ENCODE measurements at places on chromosomes 1 and 21.

GRCh38 chr1:51989582-51990477 is 670 bp downstream of the RAB3B start:
- no peak for DNase-seq

GRCh38 chr21:28632755-28633408 is 359.8 kb downstream of the LTN1 start:
- DNase-seq = peak; percentile 69

DNA sequence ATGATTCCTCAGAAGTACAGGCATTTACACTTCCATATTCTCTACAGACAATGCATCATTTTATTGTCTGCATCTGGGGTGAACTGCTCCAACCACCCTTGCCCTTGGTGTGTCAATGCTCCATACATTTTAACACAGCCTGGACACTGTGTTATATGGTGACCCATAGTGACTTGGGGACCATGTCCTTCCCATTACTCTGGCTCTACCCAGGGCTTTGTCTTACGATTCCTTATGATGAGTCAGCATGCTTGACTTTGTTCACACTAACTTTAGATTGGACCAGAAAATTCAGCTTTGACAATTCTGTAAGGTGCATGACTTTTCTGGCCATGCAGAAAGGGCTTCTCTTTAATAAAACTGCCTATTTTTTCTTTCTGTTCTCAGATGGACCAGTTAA is 6.8 kb upstream of the OVAAL start:
- DNase-seq = no peak

DNA sequence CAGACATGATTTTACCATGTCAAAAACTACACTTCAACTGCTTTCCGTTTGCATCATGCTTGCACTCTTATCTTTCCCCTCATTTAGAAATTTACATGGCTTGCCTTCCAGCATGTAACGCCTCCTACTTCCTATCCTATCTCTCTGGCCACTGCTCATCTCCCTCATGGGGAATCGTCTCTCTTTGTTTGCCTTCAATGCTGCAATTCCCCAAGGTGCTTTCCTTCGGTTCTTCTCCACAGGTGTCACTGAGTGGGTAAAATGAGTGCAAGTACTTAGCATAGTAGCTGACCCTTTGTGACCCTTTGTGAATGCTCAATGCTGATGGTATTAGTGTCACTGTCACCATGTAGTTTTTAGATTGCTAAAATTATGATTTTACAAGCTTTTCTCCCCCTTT is 63.1 kb downstream of the APP start:
- DNase-seq = no peak

GRCh38 chr1:119068427-119068826 is 72.0 kb downstream of the WARS2 start:
- DNase-seq = peak; percentile 4

- DNase-seq = no peak
Observed at GRCh38 chr1:220250681-220251080, 21.6 kb downstream of the RAB3GAP2 start.

GRCh38 chr1:102120910-102121309 is 124.2 kb upstream of the OLFM3 start:
- no peak for DNase-seq

DNA sequence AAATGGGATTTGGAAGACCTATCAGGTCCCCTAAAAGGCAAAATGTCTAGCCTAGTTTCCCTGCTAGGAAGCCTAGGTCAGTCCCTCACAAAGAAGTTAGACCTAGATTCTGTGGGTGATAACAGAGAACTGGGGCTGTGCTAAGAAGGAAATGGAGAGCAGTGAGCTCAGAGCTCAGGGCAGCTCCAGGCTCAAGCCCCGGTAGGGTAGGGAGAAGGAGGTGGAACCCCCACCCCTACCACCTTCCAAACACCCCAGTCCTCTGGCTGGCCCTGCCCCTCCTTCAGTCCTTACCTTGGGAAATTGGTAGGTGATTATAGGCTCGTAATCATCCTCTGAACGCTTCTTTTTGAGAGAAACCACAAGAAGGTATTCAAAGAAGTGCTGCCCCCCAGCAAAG is 1.1 kb downstream of the DENND2D start:
- no peak for DNase-seq

GRCh38 chr1:178518894-178519293 is 6.0 kb downstream of the TEX35 start:
- DNase-seq = no peak

DNA sequence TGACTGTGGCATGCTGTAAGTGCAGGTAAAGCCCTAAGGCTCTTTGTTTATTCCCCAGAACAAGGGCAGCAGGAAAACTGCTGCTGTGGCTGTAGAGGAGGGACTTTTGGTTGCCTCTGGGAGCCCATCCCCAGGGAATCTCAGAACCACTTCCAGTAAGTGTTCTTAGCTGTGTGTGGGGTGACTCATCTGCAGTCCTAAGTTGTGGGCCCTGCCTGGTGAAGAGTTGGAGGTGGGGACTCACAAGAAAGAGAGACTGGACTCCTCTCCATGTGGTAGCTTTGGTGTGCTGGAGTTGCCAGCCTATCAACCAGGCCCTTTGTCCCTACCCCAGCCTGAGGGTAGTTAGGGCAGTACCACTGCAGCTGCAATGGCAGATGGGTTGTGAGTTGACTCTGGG is 24.0 kb upstream of the DENND1B start:
- peak; percentile 54 for DNase-seq

DNA sequence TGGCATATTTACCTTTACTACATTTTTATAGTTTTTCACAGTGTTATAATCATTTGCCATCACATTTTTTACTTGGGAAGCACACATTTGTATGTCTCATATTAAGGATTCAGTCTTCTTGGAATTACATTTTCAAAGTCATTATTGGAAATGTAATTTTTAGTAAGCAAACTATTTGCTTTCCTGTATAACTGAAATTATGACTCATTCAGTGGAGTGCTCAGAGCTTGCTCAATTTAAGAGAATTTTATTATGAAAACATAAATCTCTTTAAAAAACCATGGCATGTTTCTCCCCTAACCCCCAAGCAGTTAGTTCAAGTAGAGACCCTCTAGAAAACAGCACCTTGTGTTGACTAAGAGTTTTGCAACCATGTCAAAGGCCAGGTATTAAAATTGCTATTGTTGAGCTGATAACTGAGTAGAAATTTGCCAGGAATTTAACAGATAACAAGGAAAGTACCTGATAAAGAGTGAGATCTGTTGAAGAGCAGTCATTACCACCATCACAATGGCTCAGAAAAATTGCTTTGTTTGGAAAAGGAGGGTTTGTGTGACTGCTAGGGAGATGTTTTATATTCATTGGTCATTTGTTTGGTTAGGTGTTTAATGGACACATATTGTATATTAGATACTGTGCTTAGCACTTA is 105.9 kb downstream of the KCNK2 start:
- no peak for DNase-seq

DNA sequence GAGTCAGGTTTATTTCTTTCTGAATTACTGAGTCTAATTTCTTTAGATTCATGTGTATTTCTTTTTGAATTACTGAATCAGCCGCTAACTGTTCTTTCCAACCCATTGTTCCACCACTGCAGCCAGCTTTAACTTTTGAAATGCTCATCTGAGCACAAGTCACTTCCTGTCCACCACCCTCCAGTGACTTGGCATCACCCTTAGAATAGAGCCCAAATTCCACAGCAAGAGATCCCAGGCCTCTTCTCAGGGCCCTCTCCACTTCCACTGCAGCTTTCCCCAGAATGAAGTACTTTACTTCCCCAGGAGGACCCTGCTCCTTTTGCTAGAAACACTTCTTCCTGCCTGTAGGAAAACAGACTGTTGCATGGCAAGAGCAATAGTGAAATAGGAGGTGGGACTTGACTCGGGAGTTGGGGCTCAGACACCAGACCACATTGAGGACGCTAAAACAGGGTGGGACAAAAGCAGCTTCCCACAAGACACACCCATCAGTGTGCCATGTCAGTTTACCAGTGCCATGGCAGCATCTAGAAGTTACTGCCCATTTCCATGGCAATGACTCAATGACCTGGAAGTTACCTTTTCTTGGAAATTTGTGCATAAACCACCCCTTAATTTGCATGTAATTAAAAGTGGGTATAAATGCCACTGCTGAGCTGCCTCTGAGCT is 56.5 kb upstream of the ADAR start:
- DNase-seq = no peak

GRCh38 chr1:100896481-100896982 is 642 bp downstream of the SLC30A7 start:
- DNase-seq = peak; percentile 63

DNA sequence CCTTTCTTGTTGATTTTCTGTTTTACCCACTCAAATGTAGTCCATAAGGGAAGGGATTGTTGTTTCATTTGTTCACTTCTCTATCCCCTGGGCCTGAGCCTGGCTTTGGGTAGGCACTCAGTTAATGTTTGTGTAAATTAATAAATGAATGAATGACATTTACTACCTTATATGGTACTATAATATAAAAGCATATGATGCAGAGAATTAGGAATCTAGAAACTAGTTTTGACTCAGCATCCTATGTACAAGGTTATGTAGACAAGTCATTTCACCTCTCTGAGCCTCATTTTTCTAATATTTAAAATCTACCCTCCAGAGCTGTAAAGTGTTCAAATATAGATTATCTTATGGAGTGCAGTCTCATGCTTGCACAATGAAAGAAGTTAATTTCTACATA is 68.9 kb upstream of the S1PR1 start:
- DNase-seq = no peak

GRCh38 chr1:87869567-87869966 is 540.9 kb downstream of the LMO4 start:
- DNase-seq = peak; percentile 38

GRCh38 chr1:82377201-82377884 is 576.6 kb downstream of the ADGRL2 start:
- DNase-seq = no peak

DNA sequence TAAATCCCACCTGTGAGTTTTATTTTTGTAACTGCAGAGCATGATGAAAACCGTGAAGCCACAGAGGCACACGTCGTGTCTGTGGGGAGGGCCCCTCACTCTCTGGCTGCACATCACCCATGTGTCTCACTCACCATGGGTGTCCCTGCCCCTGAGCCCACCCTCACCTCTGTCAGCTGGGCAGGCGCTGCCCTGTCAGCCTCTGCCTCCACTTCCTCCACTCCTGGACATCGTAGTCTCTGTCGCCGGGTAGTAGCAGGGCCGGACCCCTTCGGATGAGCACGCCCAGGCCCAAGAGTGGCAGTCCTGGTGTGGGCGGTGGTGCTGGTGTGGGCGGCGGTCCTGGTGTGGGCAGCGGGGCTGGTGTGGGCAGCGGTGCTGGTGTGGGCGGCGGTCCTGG is 37.3 kb downstream of the COL18A1 start:
- no peak for DNase-seq

DNA sequence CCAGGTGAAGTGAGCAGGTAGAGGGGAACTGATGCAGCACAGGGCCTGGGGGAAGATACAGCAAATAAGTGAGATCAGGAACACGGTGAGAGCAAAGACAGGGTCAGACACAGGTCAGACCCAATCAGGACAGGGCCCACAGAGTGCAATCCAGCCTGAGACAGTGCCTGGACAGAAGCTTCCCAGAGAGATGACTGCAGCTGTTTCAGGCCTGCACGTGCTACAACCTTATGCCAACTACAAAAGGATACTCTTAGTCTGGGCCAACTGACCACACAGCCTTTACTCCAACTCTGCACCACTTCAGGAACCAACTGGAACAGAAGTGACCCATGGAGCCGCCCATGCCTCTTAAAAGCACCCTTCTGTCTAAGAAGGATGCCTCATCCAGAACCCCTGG is 228.0 kb downstream of the TOMM20 start:
- DNase-seq = no peak
